ENCODE measurements at places on chromosomes 1 and 21.
A peak's percentile ranks its signal among the peaks of the same experiment; 100 is the strongest.

DNA sequence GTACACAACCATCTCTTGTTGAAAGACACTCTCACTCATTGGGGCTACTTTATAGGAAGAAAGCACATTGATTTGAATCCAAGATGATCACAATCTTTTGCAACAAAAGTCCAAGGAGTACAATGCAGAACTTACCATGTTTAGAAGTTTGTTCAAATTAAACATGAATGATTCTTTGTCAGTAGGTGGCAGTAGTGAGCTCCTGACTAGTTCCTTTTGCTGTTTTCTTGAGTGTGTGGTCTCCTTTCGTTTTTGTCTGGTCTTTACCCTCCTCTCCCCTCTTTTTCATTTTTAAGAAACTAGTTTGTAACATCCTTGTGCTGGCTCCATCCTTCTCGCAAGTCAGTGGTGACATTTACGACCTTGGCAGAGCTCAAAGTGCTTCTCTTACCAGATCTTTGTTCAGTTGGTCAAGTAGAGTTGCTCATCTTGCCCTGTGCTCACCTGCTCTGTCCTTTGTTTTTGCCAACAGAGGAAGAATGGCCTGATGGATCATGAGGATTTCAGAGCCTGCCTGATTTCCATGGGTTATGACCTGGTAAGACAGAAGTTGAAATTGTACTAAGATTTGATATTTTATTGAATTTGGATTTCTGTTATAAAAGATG, 35.7 kb upstream of the MTR start:
- DNase-seq: no peak

GRCh38 chr1:40312238-40313205, 4.6 kb downstream of the COL9A2 start:
- no peak for DNase-seq

DNA sequence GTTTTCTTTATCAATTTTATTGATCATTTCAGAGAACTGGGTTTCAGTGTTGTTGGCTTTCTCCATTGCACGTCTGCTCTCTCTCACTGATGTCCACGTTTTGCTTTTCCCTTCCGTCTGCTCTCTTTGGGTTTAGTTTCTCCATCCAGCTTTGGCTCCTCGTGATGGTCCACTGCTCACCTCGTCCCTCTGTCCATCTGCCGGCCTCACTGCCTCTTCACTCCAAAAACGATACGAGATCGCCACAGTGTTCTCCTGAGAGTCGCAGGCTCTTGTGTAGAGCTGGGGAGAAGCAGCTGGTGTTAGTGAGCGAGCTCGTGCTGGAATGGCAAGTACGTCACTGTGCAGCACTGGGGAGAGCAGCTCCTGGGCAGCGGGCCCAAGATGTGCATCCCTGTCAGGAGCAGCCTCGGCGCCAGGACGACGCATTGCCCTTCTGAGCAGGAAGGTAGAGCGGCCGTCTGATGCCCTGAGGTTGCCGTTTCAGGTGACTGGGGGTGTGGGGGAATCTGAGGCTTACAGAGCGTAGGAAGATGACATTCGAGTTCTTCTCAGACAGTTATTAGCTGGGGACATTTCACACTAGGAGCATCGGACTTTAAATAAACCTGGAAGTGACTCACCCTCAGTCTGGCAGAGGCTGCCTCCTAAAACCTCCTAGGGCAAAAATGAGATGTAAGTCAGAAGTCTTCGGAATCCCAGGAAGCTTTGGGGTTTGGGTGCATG, 31.4 kb upstream of the PCBP3 start:
- no peak for DNase-seq

DNA sequence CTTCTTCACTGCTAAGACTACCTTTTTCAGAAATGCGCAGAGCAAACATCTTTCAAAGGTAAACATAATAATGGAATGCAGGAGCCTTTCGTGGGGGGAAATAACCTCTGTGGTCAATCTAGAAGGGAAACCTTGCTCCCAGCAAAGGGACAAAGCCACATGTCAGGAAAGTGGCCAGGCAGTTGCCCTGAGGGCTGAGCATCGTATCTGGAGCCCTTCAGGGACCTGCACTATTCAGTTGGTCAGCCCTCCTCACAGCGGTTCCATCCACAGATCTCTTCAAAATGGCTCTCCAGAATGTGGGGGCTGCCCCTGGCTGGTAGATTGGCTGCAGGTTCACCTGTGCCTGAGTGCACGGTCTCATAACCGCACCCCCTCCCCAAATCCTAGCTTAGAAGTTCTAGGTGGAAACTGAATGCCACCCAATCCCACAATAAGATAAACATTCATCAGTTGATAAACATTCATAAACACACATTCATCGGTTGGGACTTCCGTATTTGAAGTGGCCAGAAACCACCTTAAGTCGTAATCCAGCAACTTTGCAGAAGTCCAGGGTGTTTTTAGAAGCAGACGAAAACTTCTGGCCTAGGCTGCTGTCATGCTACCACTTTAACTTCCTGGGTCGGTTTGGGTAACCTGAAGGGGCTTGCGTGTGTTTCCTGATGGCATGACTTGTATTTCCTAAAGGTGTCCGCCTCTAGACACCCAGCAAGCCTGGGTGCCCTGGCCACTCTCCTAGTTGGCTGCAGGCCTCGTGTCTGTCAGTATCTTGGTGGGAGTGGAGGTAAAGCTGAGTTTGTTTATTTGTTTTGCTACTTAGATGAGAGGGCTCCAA, 50.5 kb downstream of the RASSF5 start:
- no peak for DNase-seq

DNA sequence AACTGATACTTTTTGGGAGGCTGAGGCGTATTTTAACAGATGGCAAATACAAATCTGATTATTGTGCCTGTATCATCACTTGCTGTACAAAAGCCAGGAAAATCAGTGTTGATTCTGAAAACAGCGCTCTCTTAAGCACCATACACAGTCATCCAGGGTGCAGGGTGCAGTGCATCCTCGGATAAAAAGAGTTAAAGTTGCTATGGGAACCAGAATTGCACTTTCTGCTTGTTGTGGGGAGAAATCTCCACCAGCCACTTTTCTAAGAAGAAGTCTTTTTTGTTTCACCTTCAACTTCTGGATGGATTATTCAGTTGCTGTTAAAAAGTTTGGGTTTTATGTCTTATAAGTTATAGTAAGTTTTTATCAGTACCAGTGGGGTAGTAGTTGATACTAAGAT, 3.8 kb downstream of the LAMC1 start:
- DNase-seq: no peak

GRCh38 chr1:38500352-38500751, 359.2 kb downstream of the RRAGC start:
- no peak for DNase-seq

DNA sequence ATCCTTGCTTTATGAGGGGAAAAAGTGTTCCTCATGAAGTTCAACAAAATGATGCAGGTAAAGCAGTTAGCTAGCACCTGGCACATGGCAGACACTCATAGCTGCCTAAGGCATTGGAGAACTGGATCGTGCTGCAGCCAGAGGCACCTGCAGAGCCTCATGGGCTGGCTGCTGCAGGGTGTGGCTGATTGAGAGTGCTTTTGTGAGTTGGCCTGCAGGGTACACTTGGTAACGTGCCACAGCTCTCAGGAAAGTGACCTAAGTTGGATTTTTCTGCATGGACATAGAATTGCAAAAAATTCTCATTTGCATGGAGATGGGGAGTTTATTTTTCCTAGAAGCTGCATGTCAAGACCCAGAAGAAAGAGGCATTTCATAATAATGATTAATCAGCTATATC, 31.6 kb upstream of the IL20 start:
- no peak for DNase-seq

DNA sequence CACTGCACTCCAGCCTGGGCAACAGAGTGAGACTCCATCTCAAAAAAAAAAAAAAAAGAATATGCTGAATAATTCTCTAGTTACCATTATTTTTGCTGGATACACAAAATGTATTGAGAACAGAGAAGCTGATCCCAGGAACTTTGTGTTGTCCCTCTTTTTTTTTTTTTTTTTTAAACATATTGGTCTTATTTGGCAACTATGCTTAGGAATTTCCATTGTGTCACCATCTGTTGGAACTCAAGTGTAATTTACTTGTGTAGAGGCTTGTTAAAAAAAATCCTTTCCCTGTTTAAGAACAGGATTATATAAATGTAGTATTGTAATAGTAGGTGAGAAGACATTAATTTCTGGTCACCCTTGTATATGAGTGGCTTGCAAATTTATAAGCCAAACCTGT, 28.6 kb downstream of the CAMSAP2 start:
- no peak for DNase-seq

DNA sequence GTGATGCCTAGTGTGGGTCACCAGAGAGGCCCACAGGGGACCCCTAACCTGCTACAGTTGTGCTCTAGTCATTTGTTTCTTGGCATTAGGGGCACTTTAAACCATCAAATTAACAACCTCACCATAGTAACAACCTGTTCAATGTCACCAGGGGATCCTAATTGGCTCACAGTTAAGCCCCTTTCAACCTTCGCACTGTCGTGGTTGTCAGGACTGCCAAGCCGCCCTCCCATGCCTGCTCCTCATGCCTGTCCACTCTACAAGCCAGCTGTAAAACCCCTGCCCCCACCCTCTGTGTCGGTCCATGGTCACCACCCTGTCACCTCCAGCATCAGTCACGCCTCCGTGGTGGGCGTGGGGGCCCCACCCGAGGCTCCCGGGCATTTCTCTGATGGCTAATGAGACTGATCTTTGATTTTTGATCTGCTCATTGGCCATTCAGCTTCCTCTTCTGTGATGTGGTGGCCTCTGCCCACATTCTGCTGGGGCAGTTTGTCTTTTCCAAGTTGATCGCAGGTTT, 96.6 kb downstream of the WDR4 start:
- no peak for DNase-seq

DNA sequence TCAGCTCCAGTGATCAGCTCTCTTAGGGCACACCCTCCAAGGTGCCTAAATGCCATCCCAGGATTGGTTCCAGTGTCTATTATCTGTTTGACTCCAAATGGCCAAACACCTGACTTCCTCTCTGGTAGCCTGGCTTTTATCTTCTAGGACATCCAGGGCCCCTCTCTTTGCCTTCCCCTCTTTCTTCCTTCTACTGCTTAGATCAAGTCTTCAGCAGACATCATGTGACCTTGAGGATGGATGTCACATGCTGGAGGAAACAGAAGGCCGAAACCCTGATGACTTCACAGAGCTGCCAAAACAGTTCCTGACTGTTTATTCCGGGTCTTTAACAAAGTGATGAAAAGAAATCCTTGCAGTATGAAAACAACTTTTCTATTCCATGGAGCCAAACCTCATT, 24.4 kb upstream of the WDR26 start:
- no peak for DNase-seq

GRCh38 chr21:38852708-38853107, 47.0 kb downstream of the ETS2 start:
- no peak for DNase-seq

- no peak for DNase-seq
These were observed 54.9 kb downstream of the NRIP1 start for GRCh38 chr21:15009837-15010363.

DNA sequence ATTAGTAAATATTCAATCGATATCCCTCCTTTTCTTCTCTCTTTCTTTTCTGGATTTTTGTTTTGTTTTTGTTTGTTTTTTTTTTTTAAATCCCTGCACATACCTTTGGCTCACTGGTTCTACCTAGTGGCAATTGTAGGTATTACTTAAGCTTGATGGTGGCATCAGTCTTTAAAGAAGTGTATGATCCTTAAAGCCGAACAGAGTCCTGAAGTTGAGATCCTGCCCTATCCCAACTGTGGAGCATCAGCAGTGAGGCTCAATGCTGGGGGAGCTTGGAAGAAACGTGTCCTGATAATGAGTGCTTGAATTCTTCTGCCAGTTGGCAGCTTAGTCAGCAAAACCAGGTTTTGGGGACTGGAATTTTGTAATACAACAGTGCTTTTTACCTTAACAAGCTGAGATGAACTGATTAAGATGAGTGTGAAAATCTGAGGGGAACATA, 60.8 kb downstream of the FASLG start:
- DNase-seq: no peak

- no peak for DNase-seq
These were observed 2.2 kb upstream of the MAGI3 start for GRCh38 chr1:113388017-113388620.

GRCh38 chr1:48841966-48842365, 65.3 kb upstream of the BEND5 start:
- DNase-seq: no peak

DNA sequence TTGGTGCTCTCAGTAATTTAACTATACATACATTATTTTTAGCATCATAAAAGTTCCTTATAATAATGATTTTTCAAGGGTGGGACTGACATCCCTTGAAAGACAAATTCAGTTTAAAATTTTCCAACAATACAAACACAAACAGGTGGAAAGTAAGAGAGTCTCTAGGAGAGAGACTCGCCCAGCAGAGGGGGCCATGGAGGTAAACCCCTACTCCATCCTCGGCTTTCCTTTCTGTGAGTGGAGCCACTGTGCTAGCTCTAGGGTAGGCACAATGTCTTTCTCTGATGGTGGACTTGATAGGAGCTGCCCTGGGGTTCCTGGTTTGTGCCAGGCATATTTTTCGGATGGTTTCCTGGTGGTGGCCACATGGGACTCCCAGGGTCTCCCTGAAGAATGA, 8.3 kb downstream of the CSMD2 start:
- DNase-seq: no peak

DNA sequence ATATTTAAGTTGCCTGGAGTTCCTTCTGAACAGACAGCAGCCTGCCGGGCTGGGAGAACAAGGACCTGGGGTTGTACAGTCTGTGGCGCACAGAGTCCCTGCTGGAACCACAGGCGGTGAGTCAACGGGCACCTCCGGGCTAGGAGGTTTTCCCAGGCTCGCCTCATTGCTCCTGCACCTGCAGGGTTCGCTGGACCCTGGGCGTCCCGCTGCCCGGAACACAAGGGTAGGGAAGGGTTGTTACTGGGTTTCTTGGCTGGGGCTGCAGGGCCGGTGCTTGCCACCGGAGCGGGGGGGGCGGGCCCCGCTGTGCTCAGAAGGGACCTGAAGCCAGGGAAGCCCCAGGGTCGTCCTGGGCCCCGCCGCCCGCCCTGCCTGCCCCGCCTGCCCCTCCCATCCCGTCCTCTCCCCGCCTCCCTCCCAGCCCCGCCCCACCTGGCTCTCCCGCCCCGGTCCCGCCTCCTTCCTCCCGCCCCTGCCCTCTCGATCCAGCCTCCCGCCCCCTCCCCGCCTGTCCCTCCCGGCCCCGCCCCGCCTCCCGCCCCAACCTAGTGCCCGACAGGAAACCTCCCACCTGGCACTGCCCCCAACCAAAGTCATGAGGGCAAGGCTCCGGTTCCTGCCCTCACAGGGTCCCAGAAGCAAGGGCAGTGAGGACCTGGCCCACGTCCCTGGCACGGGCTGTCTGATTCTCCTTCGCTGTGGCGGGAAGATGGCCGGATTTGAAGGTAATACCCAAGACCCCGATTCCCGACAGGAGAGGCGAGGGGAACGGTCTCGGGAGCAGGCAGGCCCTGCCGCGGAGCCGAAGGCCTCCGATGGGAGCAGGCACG, 6.8 kb downstream of the JMJD4 start:
- DNase-seq: peak; percentile 66

DNA sequence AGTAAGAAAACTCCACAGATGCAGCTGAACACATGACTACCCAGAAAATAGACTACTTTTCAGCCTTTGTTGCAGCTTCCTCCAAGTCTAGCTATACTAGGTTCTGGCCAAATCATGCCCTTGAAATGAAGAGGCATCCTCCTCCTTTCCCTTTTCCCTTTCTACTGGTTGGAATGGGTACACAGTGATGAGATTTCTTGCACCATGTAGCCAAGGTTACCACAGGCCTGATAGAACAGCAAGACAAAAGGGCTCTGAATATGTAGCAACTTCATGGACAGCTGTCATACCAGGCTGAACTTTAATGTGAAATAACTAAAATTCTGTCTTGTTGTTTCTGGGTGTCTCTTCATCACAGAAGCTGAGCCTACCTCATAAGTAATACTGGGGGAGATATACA, 146.5 kb downstream of the PDE4B start:
- DNase-seq: no peak
